Brain microvascular endothelial cell (primary cell): ENCODE measurements at places on chromosomes 2 and 18.

DNA sequence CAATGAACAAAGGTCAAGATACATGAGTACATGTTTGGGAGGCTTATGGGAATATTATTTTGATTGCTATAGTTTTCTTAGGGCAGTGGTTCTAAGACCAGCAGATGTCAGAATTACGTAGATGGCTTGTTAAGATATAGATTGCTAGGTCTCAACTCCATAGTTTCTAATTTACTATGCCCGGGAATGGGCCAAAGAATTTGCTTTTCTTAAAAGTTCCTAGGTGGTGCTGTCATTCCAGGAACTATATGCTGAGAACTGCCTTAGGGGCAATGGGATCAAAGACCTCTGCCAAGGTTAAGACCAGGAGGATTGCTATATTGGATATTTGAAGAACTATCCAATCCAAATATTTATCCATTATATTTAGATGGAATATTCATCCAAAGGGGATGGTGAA is 141.8 kb downstream of the FSIP2 start:
- no peak for DNase-seq

DNA sequence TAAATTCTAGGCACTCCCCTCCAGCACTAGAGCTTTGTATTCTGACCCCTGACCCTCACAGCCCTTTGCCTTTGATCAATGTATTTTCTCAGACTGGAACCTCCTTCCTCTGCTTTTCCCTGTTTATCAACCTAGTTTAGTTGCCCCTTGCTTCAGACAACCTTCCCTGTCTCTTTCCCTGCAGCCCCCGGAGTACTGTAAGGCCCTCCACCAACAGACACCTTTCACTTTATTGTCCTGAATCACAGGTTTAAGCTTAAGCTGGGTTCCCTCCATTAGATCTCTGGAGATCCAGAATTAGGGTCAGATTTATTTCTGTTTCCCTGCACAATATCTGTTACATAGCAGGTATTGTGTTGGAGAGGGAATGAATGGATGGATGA is 140.2 kb downstream of the DDX1 start:
- no peak for DNase-seq

DNA sequence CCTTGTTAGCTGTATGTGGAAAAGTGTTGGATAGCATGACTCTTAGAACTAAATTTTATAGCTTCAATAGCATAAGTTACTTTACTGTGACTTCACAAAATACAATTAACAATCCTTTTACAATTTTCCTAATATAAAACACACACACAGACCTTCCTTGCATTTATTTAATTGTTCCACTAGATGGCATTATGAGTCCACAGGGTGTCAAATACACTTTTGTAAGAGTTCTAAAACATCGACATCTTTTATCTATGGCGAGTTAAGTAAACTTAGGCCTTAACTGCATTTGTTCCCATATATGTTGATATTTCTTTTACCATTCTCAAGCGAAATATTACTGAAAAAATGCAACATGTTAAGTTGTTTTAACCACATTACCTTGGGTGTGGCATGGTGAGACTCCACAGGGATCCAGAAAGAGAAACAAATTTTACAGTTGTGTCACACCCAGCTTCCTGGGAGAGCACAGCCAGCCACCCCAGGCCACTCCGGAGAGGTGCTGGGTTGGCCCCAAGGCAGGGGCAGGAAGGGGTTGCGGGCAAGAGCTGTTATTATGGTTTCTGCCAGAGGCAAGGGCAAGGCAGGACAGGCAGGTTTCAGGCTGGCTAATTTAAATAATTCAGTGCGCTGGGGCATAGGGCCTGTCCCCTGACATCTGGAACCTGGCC is 312.4 kb upstream of the MC4R start:
- no peak for DNase-seq

GRCh38 chr2:217956586-217957457 is 46.0 kb downstream of the TNS1 start:
- no peak for DNase-seq

- DNase-seq, result no peak
Measured at GRCh38 chr2:117858892-117859531, 44.5 kb downstream of the DDX18 start.

DNA sequence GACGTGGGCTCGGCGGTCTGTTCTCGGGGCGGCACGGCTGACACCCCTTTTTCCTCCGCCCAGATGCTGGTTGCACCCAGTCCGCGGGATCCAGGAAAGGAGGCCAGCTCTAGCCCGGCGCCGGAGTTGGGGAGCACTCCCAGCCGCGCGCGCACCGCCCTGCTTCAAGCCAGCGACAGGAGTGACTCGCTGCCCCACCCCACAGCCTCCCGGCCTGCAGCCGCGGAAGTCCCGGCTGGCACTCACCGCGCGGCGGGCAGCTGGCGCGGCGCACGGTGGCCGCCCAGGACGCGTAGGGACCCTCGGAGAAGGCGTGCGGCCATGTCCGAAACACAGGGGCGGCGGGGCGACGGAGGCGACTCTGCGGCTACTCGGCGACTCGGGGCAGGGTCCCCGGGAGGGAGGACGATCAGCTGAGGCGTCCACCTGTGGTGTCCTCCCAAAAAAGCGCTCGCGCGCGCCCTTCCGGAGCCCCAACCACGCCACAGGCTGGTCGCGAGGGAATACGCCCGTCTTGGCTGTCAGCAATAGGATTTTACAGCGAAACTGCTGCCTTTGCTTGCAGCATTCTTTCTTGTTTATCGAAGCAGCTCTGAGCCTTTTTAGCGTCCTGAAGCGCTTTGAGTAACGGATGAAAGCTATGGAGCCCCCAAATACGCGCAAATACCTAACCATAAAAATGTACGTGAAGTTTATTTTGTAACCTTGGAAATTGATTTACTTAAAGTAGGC is at the start of gene ACADL:
TSS of gene ACADL (minus strand) at position 507 of the 732 bp plus-strand sequence. CDS start at position 323, 184 bp downstream.
- DNase-seq, result peak; percentile 6
